Activated T-helper 2 cell treated with anti-CD3 and anti-CD28 coated beads, Interferon-gamma antibody, Interleukin-2, Interleukin-4, amounts not matched to agents 10 μg/mL and 5 μg/mL and 100 μg/mL, durations not matched to agents 14 hours and 24 hours and 36 hours (primary cell): ENCODE measurements at places on chromosomes 1 and 21.

DNA sequence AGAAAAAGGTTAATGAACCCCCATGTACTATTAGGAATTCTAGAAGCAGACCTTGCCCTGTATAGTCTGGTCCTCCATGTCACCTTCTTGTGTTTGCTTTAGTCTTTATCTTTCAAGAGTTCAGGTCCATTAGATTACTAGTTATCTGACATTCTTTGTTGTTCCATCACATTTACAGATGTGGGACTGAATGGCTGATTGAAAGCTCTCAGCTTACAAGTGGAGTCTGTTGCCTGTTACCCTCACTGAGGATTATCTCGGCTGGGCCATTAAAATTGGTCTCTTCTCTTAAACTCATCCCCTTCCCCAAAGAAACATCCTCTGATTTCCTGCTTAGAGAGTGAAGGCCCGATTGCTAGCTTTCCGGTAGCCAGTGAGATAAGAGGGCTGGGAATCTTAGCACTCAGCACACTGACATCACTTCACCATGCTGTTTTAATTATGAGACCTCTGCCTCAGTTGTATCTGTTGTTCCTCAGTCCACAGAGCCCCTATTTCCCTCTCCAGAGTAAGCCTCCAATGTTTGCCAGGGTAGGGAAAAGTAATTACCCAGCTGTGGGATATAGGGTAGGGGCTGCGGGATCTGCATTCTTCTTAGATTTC, 76.8 kb downstream of the LPGAT1 start:
- H3K36me3 ChIP-seq: peaks cover 20% of the 10 kb centered on the region
- no peak for DNase-seq
- H3K27me3 ChIP-seq: no peaks in the 10 kb centered on the region
- no peak overlapping the region for H3K4me3 ChIP-seq
- peaks cover 2% of the 10 kb centered on the region for H3K4me1 ChIP-seq

- DNase-seq: no peak
- H3K4me3 ChIP-seq: no peak overlapping the region
- H3K36me3 ChIP-seq: no peaks in the 10 kb centered on the region
Observed at GRCh38 chr1:30314591-30314990, 408.8 kb downstream of the MATN1 start.

DNA sequence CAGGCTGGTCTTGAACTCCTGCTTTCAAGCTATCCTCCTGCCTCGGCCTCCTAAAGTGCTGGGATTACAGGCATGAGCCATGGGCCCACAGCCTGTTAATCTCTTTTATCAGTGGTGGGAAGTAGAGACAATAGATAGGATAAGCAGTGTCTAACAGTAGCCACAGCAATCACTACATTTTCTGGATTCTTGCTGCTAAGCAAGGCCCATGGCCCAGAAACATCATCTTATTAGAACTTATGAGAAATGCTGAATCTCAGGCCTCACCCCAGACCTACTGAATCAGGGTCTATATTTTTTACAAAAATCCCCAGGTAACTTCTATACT, 29.7 kb downstream of the IGFN1 start:
- DNase-seq: no peak
- no peaks in the 10 kb centered on the region for H3K36me3 ChIP-seq
- no peak overlapping the region for H3K4me3 ChIP-seq
- no peaks in the 10 kb centered on the region for H3K27me3 ChIP-seq

DNA sequence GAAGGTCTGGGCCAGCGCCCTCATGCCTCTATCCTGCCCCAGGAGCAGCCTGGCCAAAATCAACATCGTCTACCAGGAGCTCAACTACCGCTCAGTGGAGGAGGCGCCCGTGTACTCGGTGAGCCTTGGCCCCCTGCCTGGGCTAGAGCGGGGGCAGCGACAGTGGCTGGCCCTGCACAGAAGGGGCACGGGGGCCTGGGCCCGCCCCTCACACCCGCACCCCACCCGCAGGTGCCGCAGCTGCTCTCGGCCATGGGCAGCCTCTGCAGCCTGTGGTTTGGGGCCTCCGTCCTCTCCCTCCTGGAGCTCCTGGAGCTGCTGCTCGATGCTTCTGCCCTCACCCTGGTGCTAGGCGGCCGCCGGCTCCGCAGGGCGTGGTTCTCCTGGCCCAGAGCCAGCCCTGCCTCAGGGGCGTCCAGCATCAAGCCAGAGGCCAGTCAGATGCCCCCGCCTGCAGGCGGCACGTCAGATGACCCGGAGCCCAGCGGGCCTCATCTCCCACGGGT, 10.8 kb downstream of the SCNN1D start:
- H3K36me3 ChIP-seq: no peaks in the 10 kb centered on the region
- DNase-seq: no peak

DNA sequence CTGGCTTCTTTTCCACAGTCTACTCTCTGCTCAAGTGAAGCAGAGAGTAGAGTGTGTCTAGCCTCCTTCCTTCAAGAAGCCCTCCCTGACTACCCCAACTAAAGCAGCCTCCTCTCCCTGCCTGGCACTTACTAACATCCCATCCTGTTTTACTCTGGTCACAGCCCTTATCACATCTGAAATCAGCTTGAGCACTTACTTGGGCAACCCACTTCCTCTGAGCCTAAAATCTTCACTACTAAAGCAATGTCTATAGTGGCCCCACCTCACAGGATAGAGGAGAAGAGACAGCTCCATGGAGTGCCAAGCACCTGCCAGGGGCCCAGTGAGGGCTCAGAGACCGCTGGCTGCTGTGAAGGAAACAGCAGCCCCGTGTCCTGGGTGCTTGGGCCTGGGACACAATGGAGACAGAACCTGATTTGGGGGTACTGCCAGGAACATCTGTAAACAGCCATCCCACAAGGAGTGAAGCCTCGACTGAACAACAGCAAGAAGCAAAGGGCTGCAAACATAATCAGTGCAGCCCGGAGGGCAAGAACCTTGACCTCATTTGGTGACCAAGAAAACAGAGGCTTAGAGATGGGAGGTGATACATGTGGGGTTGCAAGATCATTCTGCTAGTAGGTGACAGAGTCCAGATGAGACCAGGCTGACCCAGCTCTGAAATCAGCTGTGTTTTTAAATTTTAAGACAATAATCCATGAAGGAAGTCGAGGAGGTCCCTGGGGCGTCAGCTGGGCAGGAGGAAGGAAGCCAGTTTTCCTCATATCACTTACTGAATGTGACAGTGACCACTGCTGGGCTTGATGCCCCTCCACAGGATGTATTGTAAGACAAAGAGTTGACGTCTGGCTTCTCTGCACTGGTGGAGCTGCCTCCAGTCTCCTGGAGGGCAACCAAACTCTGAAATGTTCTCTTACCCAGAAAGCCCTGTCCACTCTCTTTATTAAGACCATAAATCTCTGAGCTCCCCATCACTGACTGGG, 710.6 kb downstream of the MATN1 start:
- no peaks in the 10 kb centered on the region for H3K36me3 ChIP-seq
- no peak for DNase-seq
- no peaks in the 10 kb centered on the region for H3K27me3 ChIP-seq
- H3K4me3 ChIP-seq: no peak overlapping the region

DNA sequence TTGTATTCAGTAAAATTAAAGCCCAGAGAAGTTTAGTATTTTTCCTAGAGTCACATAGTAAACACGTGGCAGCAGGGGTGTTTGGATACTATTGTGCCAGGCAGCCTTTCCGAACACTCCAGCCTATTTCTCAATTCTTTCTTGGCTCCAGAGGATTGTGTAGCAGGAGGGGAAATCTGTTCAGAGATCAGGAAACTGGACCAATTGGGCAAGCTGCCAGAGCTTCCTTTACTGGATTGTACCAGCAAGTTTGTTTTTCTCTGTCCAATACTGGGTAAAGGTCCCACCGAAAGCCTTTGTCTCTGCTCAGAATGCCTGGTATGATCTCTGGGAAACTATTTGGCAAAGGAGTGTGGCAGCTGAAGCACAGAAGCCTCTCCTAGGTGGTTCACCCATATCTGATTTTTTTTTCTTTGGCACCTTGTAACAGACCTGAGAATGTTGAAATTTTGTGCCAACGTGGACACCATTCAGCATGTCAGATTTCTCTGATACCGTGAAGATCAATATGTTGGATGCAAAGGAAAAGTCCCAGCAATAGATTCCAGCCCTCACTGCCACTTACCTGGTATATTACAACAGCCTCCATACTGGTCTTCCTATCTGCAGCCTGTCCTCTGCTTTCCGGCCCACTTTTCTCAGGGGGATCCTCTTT, 126.2 kb downstream of the FGGY start:
- DNase-seq: no peak
- no peak overlapping the region for H3K27ac ChIP-seq
- no peaks in the 10 kb centered on the region for H3K36me3 ChIP-seq
- no peak overlapping the region for H3K4me3 ChIP-seq
